ENCODE measurements at places on chromosomes 6 and 20.

GRCh38 chr6:48568856-48569255 is 457.9 kb upstream of the PTCHD4 start:
- no peak for DNase-seq

- no peak for DNase-seq
Observed at GRCh38 chr6:80523531-80523997, 417.1 kb downstream of the BCKDHB start.

- DNase-seq, result peak; percentile 54
Observed at GRCh38 chr20:20452254-20452676, 84.4 kb downstream of the INSM1 start.

DNA sequence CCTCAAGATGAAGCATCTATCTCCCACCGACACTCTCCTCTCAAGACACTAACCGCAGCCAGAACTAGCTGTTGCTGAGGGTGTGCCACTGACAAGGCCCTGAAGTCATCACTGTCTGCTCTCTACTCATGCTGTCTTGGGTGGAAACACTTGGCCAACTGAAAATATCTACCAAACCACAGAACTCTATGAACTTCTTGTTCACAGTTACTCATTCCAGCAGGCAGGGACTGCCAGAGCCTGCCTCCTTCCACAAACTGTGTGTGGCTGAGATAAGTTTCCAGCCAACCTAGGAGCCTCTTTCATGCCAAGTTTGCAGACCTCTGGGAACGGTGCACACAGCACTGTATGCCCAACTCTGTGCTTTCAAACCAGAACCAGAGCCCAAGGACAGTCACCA is 45.5 kb upstream of the NXT1 start:
- no peak for DNase-seq

DNA sequence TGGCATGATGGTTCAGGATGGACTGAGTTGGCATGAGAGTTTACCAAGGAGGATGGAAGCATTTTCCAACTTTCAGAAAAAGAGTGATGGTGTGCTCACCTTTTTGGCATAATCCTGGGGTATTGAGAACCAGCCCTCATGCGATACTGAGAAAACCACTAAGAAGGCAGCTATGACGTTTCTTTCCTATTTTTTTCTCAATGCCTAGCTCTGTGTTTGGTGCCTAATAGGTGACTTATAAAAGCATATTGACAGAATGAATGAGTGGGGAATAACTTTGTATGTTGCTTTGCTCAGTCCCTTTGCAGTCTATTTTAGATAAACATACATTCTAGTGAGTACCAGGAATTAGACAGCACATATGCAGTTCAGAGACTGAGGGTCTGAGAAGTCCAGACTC is 816.3 kb downstream of the DHX35 start:
- no peak for DNase-seq

GRCh38 chr6:35599761-35600658 is 87.3 kb upstream of the TULP1 start:
- DNase-seq, result no peak

GRCh38 chr6:121896363-121896762 is 460.9 kb downstream of the GJA1 start:
- DNase-seq, result no peak

DNA sequence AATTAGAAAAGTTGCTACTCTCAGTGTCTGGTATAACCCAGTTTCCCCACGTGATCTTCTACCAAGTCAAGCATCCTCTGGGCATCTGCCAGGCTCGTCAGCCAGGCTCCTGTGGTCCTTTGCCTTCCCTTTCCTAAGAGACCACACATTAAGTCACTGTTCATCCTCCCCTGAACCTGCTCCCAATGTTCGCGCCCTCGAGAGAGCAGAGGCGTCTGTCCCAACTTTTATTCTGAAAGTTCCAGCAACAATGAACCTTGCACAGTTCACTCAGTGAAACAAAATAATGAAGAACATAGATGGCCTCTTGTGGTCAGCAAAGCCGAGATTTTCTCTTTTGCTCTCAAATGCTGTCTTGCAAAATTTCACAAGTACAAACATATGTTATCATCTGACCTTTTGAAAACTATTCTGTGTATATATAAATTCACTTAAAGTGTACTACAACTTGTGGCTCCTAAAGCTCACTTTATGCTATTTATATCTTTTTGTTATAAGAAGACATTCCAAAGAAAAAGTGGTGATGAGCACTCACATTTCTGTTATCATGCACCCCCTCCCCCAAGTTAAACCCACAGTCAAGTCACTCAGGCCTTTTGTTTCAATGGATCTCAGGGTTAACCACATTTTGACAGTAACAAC is 39.2 kb upstream of the NHSL1 start:
- DNase-seq, result no peak

GRCh38 chr20:24778585-24779031 is 170.5 kb upstream of the CST7 start:
- no peak for DNase-seq

DNA sequence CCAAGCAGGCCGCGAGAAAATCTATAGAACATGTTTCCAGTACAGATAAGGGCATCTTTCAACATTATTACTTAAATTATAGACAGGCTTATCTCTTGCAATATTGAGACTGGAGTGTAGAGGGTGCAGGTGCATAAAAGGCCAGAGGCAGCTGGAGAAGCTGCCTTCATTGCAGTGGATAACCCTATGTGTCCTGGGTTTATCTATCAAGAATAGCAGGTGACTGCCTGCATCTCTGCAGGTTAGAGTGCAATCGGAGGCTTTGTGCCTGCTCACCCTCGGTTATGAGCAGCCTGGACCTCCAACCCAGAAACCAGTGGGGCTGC is 28.7 kb upstream of the ECI2 start:
- DNase-seq, result no peak

DNA sequence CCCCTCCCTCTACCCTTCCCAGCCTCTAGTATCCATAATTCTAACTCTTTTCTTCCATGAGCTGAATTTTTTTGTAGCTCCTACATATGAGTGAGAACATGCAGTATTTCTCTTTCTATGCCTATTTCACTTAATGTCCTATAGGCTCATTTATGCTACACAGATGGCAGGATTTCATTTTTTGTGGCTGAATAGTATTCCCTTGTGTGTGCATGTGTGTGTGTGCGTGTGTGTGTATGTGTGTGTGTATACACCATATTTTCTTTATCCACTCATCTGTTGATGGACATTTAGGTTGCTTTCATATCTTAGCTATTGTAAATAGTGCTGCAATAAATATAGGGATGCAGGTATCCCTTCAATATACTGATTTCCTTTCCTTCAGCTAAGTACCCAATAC is 101.0 kb downstream of the ADAT2 start:
- DNase-seq, result no peak

DNA sequence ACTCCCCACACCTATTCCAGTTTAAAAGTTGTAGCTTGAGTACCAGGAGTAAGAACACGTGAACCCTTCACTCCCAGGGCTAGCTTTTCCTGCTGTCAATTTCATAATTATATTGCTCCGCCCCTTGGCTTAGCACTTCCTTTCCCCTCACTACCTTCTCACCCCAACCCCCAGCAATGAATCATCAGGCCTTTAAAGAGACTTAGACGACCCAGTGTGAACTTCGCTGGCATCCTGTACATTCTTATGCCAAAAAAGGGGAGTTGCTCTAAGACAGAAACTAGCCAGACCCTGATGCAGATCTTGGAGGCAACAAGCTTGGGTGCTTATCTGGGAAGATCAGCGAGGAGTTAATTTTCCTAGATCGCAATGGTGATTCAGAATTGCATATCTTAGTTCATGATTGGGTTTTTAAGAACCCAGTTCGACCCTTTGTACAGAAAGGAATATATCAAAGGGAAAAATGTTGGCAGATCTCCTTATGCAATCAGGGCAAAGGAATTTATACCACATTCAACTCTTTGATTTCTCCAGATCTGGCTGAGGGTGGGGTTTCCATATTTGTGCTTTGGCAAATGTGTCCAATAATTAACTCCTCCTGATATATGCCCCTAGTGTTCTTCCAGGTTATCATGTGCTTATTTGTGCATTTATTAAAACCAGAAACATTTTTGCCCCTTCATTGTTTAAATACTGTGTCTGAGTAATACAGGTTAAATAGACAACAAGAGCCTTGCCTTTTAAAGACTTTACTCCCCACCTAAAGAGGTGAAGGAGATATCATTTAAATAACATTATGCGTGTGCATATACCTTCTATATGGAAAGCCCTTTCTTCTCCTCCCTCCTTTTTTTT is 8.1 kb upstream of the ATXN1 start:
- DNase-seq, result peak; percentile 42

DNA sequence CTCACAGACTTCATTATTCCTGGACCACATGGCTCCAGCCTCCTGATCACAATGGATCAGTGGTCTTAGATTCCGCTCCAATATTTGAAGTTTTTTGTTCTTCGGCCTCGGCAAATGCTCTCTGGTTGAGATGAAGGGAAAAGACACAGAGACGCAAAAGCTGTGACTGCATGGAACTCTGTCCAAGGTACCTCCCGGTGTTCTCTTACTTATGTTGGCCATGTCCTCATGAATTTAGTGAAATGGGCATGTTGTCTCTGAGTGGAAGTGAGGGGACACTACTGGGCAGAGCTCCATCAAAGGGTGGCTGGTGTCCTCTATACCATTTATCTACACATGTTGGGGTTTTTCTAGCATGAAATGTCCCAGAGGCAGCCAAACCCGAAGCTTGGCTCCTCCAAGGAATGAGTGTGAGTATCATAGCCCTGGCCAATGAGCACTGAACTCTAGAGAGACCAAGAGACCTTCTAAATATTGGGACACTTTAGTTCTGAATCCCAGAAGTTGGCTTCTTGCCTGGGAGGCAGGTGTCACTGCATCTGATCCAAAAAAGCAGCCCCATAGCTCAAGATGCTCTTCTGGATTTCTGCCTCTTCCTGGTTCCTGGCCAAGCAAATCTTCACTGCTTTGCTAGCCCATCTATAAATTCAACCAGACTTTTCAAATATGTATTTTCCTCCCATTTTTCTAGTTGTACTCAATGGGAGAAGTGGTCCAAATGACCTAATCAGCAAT is 34.1 kb downstream of the HLA-G start:
- DNase-seq, result no peak

GRCh38 chr20:44137266-44137801 is 49.7 kb downstream of the JPH2 start:
- DNase-seq, result no peak

- no peak for DNase-seq
Observed at GRCh38 chr6:134802426-134803058, 147.4 kb downstream of the ALDH8A1 start.

DNA sequence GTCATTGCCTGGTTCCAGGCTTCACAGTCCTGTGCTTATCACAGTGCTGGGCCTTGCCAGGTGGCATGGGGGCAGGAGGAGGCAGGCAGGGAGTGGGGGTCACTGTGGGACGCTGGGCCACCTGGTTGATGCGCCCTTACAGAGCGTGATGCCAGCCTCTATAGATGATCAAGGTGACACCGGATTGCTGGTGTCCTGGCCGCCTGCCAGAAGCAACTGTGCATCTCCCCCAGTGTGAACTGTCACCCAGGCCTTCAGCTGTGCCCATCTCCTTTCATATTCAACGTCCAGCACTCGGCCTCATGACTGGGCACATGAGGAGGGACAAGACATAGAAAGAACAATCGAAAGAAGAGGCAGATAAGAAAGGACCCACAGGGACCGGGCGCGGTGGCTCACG is 318.9 kb downstream of the TAF4 start:
- no peak for DNase-seq

- no peak for DNase-seq
Observed at GRCh38 chr6:90764001-90764400, 177.1 kb upstream of the MAP3K7 start.

GRCh38 chr6:165864218-165864617 is 201.2 kb upstream of the PDE10A start:
- no peak for DNase-seq

- no peak for DNase-seq
Observed at GRCh38 chr6:16488813-16489212, 250.4 kb downstream of the GMPR start.

GRCh38 chr20:35600176-35600992 is 15.2 kb upstream of the SPAG4 start:
- no peak for DNase-seq

DNA sequence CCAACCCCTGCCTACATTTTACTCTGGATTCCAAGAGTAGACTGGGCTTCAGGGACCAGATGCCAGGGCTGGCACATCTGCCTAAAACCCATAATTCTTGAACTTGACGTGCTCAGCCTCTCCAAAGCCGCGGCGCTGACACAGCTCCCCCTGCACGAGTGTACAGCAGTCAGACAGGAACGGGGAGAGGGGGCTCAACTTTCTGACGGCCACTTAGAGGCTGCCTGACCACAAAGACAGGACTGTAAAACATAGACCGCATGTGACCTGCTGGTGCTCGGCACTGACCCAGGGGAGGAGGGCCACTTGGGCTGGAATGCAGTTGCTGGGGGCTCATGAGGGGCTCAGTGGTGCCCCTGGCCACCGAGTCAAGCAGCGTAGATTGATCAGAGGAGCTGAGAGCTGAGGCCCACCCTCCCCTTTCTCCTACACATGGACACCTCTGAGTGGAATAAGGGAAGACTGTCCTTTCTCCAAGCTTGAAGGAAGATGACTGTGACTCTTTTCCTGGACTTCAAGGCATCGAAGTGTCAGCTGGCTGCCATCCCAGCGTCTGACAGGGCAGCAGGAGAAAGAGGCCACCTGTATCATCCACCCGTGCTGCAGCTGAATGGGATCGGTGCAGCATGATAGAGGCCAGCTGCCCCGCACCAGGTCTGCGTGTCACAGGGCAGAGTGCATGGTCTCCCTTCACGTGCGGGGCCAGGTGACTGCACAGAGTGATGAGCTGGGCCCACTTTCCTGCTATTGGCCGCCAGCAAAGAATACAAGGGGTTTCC is 171.3 kb upstream of the AGPAT4 start:
- no peak for DNase-seq

GRCh38 chr6:137999815-138000214 is 107.4 kb downstream of the PERP start:
- DNase-seq, result no peak

DNA sequence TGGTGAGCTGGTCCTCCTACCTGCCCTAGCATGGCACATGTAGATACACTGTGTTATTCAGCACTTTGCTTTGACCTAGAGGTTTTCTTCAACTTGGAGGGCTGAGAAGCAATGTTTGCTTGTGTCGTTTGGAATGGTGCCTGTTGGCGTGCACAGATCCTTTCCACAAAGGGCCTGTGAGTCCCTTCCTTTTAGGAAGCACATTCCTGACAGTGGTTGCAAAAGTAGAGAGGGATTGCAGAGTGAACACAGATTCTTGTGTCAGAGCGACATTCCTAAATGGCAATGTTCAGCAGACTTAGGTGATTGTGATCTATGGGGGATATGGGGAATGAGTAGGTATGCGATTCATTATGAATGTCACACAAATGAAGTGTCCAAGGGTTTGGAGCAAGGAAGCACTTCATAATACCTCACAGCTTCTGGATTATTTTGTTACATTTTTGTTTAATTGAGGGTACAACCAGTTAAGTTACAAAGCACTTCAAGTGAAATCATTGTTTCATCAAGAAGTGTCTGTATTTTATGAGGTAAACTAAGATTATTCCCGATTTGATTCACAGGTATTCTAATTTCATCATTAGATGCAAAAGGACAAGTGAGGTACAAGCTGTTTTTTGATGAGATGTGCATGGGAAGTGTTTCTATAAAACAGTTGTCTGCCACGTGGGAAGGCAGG is 713 bp upstream of the RNF144B start:
- no peak for DNase-seq

DNA sequence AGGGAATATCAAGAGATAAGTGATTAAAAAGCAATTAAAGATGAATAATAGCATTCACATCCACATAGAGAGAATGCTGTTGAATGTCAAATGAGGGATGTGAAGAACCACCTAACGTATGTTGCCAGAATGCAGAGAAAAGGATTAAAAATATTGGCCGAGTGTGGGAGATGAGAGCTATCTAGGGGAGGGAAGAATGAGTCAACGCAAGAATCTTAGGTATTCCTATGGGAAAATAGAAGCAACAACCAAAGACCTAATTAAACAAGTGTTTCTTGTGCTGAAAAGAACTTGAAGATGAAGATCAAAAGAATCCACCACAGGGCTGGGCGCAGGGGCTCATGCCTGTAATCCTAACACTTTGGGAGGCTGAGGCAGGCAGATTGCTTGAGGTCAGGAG is 12.2 kb upstream of the RSPH3 start:
- no peak for DNase-seq

Data from activated CD4-positive, CD25-positive, alpha-beta regulatory T cell treated with anti-CD3 and anti-CD28 coated beads, Interleukin-2, amount 50 U/mL, for 72 hours (primary cell).